CD8-positive, alpha-beta memory T cell (primary cell): ENCODE measurements at places on chromosomes 11 and 22. TPM values are rescaled to one million over a fixed set of nuclear protein-coding genes. Genes with fewer than 3 reads are reported as not detected.

Gene OR51I1
- total RNA-seq: not detected

Gene PPFIBP2
- 3.9 TPM for total RNA-seq

Gene HEPN1
- not detected for total RNA-seq

Gene MS4A4A
- not detected for total RNA-seq

Gene RFPL1
- not detected for total RNA-seq

Gene USP2
- 0.15 TPM for total RNA-seq

Gene OR5M3
- not detected for total RNA-seq

Gene MMP27
- not detected for total RNA-seq

Gene SYCE3
- not detected for total RNA-seq

Gene F2
- not detected for total RNA-seq

Gene ALDH3B1
- total RNA-seq: 0.20 TPM

Gene SIDT2
- 14.9 TPM for total RNA-seq

Gene ELFN2
- 0.20 TPM for total RNA-seq

Gene BARX2
- not detected for total RNA-seq

GRCh38 chr11:1505480-1505879, 18.9 kb upstream of the MOB2 start:
- no peak for DNase-seq
- H3K27ac ChIP-seq: no peak overlapping the region
- no peaks in the 10 kb centered on the region for H3K27me3 ChIP-seq

DNA sequence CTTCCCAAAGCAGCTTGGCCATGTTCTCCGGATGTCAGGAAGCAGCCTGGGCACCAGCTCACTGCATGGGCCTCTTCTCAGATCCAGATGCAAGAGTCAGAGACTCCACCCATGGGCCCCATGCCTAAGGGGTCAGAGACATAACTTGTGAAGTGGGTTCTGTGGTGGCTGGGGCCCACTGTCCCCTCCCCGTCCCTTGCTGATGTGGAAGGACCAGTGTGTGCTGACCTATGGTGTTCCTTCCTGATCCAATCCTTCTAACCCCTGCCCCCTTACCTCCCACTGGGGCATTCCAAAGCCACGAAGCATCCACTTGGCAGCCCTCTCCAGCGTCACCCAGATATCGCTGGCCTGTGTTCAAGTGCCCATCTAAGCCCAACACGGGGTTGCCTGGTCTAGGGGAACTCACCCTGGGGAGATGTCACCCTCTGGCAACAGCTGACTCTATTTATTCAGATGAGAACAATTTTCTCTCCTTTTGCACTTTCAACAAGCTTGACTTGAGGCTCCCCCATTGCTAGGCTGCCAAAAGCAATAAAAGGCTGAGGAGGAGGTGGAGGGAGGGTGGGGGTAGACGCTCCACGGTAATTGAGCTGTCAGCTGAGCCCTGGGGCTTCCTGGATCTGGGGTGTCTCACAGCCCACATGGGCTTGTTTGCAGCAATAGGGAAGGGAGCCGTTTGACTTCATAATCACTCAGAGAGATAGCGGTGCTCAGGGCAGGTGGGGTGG, 158.5 kb downstream of the ADAMTS15 start:
- H3K4me3 ChIP-seq: no peak overlapping the region
- no peaks in the 10 kb centered on the region for H3K36me3 ChIP-seq
- no peaks in the 10 kb centered on the region for H3K4me1 ChIP-seq

GRCh38 chr11:57324154-57324885, 432 bp downstream of the TNKS1BP1 start:
- no peak for DNase-seq
- H3K36me3 ChIP-seq: peaks cover 15% of the 10 kb centered on the region
- H3K27ac ChIP-seq: peak overlapping the region; percentile 64

DNA sequence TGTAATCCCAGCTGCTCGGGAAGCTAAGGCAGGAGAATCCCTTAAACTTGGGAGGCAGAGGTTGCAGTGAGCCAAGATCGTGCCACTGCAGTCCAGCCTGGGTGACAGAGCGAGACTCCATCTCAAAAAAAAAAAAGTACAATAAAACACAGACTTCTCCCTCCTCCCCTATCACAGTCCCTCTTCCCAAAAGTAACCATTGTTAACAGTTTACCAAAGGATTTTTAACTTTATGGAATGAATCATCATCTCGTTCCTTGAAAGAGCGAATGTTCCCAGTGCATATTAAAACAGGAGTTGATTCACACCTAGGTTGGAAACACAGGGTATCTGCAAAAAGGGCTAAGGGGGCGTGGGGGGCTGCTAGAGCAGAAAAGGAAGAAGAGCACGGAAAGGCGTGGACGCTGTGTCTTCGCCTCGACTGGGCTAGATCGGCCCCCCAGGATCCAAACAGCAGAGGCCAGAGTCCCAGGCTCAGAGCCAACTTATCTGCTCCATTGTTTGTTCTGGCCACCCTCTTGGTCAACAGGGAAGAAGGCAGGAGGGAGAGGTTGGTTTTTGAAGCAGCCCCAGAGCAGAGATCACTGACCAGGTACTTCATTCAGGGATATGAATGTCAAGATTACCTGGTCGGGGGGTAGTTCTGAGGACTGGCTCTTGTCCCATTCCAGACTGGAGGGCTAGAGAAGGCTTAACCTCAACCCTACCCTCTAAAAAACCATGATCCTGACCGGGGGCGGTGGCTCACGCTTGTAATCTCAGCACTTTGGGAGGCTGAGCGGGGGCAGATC, 2.1 kb upstream of the AHNAK start:
- peaks cover 55% of the 10 kb centered on the region for H3K4me1 ChIP-seq
- DNase-seq: no peak
- no peak overlapping the region for H3K27ac ChIP-seq
- H3K36me3 ChIP-seq: no peaks in the 10 kb centered on the region
- H3K4me3 ChIP-seq: no peak overlapping the region
- no peaks in the 10 kb centered on the region for H3K27me3 ChIP-seq

- no peaks in the 10 kb centered on the region for H3K27me3 ChIP-seq
- no peaks in the 10 kb centered on the region for H3K36me3 ChIP-seq
- H3K27ac ChIP-seq: no peak overlapping the region
- DNase-seq: no peak
- H3K4me1 ChIP-seq: peaks cover 43% of the 10 kb centered on the region
Observed at GRCh38 chr11:331358-332060, 10.8 kb upstream of the IFITM3 start.

GRCh38 chr11:118147502-118147901, 5.1 kb downstream of the SCN4B start:
- no peak overlapping the region for H3K4me3 ChIP-seq
- H3K4me1 ChIP-seq: no peaks in the 10 kb centered on the region
- no peaks in the 10 kb centered on the region for H3K36me3 ChIP-seq
- H3K27ac ChIP-seq: no peak overlapping the region
- H3K27me3 ChIP-seq: peaks cover 26% of the 10 kb centered on the region

DNA sequence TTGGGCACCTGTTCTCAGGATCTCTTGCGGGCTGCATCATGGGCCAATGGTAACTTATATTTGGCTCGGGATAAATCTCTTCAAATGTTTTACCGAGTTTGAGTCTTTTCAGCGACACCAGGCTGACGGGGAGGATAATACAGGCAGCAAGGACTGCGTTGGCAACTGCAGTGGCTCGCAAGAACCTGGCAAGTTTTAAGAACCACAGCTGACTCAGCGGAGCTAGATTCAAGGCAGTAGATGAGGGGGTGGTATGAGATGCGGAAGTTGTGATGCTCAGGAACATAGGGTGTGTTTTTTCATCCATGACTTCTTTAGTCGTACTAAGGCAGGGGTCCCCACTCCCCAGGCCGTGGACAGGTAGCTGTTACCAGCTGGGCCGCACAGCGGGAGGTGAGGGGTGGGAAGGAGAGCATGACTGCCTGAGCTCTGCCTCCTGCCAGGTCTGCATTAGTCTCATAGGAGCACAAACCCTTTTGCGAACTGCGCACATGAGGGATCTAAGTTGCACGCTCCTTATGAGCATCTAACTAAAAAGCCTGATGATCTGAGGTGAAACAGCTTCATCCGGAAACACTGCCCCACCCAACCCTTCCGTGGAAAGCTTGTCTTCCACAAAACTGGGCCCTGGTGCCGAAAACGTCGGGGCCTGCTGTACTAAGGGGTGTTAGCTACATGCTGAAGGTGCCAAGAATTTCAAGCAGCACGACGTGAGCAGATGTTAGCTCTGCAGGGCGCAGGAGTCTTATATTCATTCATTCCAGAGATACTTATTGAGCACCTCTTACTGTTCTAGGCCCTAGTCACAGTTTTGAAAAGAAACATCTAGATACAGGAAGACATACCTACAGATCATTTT, 6.4 kb upstream of the JAM3 start:
- H3K27me3 ChIP-seq: peaks cover 7% of the 10 kb centered on the region
- no peak overlapping the region for H3K4me3 ChIP-seq
- no peak overlapping the region for H3K27ac ChIP-seq
- no peaks in the 10 kb centered on the region for H3K36me3 ChIP-seq
- H3K4me1 ChIP-seq: no peaks in the 10 kb centered on the region

DNA sequence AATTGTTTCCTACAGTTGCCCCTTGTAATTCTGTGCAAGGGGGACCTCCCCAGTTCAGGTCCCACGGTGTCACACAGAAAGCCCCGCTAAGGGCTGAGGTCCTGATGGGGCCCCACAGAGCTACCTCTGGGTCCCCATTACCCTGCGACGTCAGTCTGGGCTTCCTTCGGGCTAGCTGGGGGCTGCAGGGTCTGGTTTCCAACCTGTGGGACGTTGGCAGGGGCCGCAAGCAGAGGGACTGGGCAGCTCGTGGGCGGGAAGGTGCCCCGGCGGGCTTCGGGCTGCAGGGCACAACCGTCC, 698 bp downstream of the SLC37A4 start:
- no peaks in the 10 kb centered on the region for H3K27me3 ChIP-seq
- H3K4me1 ChIP-seq: peaks cover 14% of the 10 kb centered on the region
- H3K36me3 ChIP-seq: peaks cover 2% of the 10 kb centered on the region
- peak overlapping the region; percentile 75 for H3K27ac ChIP-seq

GRCh38 chr11:95592471-95592870, 197.1 kb downstream of the FAM76B start:
- H3K4me1 ChIP-seq: no peaks in the 10 kb centered on the region
- no peak for DNase-seq
- no peak overlapping the region for H3K4me3 ChIP-seq
- no peaks in the 10 kb centered on the region for H3K36me3 ChIP-seq
- H3K27ac ChIP-seq: no peak overlapping the region
- H3K27me3 ChIP-seq: no peaks in the 10 kb centered on the region

- no peaks in the 10 kb centered on the region for H3K27me3 ChIP-seq
- no peaks in the 10 kb centered on the region for H3K4me1 ChIP-seq
- no peak for DNase-seq
- H3K4me3 ChIP-seq: no peak overlapping the region
- no peak overlapping the region for H3K27ac ChIP-seq
- no peaks in the 10 kb centered on the region for H3K36me3 ChIP-seq
Observed at GRCh38 chr11:107040433-107041087, 22.3 kb upstream of the GUCY1A2 start.

- H3K4me1 ChIP-seq: peaks cover 10% of the 10 kb centered on the region
- no peak for DNase-seq
- H3K27ac ChIP-seq: no peak overlapping the region
- no peak overlapping the region for H3K4me3 ChIP-seq
- H3K36me3 ChIP-seq: no peaks in the 10 kb centered on the region
Observed at GRCh38 chr11:44711113-44711786, 15.5 kb upstream of the TSPAN18 start.

- peaks cover 51% of the 10 kb centered on the region for H3K4me1 ChIP-seq
- H3K36me3 ChIP-seq: peaks cover 32% of the 10 kb centered on the region
- no peak for DNase-seq
Observed at GRCh38 chr22:30354644-30355043, 2.0 kb downstream of the SF3A1 start.

- DNase-seq: no peak
- H3K36me3 ChIP-seq: no peaks in the 10 kb centered on the region
- no peak overlapping the region for H3K4me3 ChIP-seq
- H3K4me1 ChIP-seq: no peaks in the 10 kb centered on the region
- no peak overlapping the region for H3K27ac ChIP-seq
Observed at GRCh38 chr11:3220101-3220500, 1.5 kb upstream of the MRGPRG start.

- DNase-seq: no peak
- no peak overlapping the region for H3K27ac ChIP-seq
- no peaks in the 10 kb centered on the region for H3K27me3 ChIP-seq
- H3K4me1 ChIP-seq: no peaks in the 10 kb centered on the region
- no peak overlapping the region for H3K4me3 ChIP-seq
Observed at GRCh38 chr22:48714231-48714630, 1113.4 kb downstream of the BRD1 start.

DNA sequence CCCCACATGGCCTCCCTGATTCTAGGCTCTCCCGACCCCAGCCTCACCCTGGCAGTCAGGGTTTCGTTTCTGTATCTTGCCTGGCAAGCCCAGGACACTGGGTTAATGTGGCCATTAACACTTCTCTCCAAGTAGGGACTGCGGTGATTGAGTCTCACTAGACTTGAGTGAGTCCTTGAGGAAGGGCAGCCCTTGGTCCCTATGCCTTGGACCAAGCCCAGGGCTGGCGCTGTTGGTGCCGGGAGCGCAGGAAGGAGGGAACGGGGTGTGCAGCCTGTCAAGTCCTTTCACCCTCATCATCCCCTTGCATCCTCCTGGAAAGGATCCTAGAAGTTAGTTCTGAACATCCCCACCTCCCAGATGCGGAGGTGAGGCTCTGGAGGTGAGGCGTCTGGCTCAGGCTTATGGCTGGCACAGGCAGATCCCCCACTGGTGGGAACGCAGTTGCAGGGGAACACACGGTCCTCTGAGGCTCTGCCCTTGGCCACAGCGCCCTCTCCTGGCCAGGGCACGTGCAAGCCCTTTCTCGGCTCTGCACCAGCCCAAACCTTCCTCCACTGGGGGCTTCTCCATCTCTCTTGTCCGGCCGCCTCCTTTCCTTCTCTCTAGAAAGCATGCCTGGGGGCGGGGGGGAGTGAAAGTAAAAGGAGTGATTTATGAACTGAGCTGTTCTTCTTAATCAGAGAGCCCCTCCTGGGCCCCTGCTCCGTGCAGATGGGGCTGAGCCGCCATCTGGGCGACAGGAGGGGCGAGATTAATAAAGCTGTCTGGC, 56.7 kb downstream of the TP53I11 start:
- H3K27ac ChIP-seq: no peak overlapping the region
- DNase-seq: peak; percentile 54
- H3K4me3 ChIP-seq: no peak overlapping the region
- no peaks in the 10 kb centered on the region for H3K4me1 ChIP-seq

GRCh38 chr11:1647901-1648652, 18.5 kb downstream of the KRTAP5-5 start:
- H3K27ac ChIP-seq: no peak overlapping the region
- no peaks in the 10 kb centered on the region for H3K4me1 ChIP-seq
- no peaks in the 10 kb centered on the region for H3K27me3 ChIP-seq
- no peaks in the 10 kb centered on the region for H3K36me3 ChIP-seq
- H3K4me3 ChIP-seq: no peak overlapping the region

DNA sequence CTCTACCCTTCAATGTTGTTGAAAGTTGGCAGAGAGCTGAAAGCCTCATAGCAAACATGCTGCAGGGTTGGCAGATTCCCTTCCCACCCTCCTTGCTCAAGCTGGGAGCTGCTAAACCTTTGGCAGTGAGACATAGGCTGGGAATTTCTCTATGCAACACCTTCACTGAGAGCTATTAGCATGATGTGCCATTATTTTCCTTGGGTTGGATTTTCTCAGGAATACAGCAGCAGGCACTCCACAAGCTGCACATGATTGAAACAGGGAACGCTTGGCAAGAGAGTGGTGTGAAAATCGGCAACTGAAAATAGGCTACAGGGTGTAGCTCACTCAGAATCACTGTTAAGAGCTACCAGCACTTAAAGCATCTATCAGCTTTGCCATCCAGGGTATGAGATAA, 9.6 kb upstream of the ALKBH3 start:
- no peaks in the 10 kb centered on the region for H3K36me3 ChIP-seq

GRCh38 chr11:65425105-65425970, 2.7 kb downstream of the NEAT1 start:
- DNase-seq: peak; percentile 95
- H3K36me3 ChIP-seq: peaks cover 6% of the 10 kb centered on the region
- H3K27ac ChIP-seq: peak overlapping the region; percentile 98
- H3K27me3 ChIP-seq: no peaks in the 10 kb centered on the region
